ENCODE measurements at places on chromosomes 4 and X. TPM values are rescaled to one million over a fixed set of nuclear protein-coding genes. Genes with fewer than 3 reads are reported as not detected.

DNA sequence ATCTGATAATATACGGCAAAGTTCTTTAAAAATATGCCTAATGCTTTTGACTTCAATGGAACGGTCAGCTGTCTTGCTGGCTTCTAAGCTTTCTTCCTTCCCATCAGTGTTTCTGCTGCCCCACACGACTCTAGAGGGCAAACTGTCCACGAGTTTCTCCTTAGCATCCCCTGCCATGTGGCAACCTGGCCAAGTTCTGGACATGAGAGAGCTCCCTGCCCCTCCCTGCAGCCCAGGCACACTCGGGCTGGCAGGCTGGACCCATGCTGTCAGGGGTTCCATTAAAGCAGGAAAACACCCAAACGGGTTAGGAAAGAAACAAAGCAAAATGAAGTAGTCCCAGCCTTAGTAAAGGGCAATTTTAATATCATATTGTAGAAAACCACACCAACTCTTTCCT is 38.8 kb downstream of the KDR start:
- DNase-seq, result no peak

- no peak for DNase-seq
Observed at GRCh38 chr4:137738375-137738990, 206.2 kb upstream of the PCDH18 start.

DNA sequence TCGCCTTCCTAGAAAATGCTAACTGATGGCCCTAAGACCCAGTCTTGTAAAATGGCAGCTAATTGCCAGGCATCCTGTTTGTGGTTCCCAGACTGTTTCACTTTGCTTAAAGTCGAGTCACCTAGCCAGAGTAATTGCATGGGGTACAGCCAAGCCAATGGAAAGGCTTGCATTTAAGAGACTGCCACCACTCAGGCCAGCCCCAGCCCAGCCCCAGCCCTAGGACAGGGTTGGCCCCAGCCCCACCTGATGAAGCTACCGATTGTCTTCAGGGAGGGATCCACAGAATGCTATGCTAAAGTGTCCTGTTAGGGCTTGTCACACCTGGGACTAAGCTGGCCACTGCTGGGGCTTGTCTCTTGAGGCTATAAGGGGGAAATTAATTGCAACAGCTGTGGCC is 194.6 kb upstream of the KLF3 start:
- DNase-seq, result no peak

F9 gene
- total RNA-seq, result not detected

TMEM129 gene
- total RNA-seq, result 28.6 TPM

NWD2 gene
- 0.03 TPM for total RNA-seq

PLXNB3 gene
- total RNA-seq, result 1.5 TPM

MID2 gene
- total RNA-seq, result 6.2 TPM

- DNase-seq, result peak; percentile 51
Observed at GRCh38 chr4:88018466-88018865, 11.0 kb downstream of the PKD2 start.

ATP10D gene
- total RNA-seq, result 7.5 TPM

DNA sequence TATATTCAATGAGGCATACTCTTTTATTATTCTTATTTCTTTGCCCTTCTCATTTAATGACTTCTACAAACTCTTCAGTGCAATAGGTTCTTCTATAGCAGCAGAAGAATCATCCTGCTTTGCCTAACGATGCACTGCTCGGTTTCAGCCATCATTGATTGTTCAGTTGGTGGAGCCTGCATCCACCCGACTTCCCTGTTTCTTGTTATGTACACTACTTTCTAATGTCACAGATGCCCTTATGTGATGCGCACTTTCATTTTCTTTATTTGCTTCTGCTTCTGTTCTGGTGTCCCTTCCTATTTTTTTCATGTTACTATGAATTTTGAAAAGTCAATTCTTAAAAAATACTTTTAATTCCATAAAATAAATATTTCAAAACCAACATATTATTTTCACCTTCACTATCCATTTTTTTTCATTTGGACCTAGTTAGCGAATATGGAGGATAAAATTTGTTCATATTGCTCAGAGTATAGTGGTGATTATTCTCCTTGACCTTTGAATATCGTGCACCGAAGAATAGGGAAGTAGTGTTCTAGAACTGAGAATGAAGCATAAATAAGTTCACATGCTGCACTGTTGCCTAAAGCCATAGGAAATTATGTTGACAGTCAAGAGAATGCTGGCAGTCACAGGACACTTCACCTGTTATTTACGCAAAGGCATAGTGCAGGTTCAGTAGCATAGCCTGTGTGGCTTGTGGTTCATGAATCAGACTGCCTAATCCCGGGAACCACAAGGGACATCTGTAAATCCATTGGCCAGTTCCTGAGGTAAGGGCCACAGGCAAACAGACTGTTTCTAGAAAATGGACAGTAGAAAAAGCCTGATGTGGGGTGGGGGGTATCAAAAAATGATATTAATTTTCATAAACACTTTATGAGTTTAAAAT is 21.3 kb upstream of the SFRP2 start:
- no peak for DNase-seq

- no peak for DNase-seq
Observed at GRCh38 chr4:123516576-123516975, 120.0 kb downstream of the SPRY1 start.

DNA sequence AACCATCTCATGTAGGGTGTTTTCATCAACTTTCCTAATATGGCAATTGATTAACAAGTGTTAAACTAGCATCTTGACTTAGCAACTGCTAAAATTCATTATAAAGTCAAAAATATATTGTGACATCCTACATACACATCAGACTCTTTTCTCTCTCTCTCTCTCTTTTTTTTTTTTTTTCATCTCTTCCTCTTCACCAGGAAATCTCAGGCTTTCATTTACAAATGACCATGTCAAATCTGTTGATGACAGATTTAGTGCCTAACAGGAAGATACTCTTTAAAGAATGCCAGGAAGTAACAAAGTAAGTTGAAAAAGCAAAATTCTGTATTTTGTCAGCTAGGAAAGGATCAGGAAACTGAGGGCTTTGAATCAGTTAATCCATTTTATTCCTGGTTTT is 365.5 kb downstream of the PCDH7 start:
- no peak for DNase-seq

GRCh38 chr4:14023896-14024295 is 396.4 kb upstream of the BOD1L1 start:
- no peak for DNase-seq

NUDT10 gene
- total RNA-seq, result 0.13 TPM

DNA sequence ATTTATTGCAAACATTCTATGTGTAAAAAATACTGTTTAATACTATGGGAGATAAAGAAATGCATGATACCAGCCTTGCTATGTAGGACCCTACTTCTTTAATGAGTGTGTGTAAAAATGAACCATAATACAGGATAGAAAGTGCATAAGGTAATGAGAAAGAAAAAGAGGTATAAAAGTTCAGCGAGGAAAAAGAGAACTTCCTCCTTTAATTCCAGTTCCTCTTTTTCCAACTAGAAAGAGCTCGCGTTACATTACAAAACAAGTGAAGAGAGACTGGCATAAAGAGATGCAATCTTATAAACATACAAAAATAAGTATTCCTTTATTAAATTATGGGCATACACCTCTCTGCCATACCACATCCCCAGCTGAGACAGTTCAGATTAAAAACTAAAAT is 77.4 kb downstream of the ANKRD17 start:
- DNase-seq, result no peak

DNA sequence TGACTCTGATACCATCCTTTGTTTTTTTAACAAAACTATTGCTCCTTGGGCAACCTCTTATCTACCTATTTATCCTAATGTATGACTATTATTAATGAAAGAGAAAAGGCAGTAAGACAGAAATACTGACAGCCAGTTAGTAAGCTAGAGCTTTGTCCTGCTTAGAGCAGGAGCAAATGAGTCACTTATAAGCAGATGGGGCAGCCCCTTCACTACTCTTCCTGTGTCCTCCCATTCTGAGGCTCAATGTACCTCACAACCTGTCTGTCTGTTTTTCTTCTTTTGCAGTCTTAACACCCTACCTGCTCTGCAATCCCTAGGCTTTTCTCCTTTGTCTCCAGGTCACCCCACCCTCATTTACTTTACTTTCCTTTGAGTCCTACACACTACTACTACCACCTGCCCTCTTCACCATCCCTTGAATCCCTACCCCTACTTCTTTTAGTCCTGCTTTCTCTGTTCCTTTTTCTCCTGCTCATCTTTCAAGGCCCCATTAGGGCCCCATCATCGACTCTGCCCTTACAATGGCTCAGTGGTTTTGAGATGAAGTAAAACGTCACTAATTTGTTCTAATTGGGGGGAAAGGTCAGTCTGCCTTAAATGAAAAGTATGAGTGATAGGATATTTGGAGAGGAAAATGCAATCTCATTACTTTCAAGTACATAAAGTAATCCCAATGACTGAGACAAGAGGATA is 294.3 kb downstream of the GUCY2F start:
- no peak for DNase-seq

GRCh38 chr4:139753686-139754085 is 88.1 kb downstream of the MGST2 start:
- no peak for DNase-seq

DNA sequence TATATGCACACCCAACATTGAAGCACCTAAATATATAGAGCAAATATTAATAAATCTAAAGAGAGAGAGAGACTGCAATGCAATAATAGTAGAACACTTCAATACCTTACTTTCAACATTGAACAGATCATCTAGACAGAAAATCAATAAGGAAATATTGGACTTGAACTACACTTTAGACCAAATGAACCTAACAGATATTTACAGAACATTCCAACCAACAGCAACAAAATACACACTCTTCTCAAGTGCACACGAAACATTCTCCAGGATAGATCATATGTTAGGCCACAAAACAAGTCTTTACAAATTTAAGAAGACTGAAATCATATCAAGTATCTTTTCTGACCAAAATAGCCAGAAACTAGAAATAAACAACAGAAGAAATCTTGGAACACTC is 66.6 kb downstream of the CD99L2 start:
- DNase-seq, result no peak

DNA sequence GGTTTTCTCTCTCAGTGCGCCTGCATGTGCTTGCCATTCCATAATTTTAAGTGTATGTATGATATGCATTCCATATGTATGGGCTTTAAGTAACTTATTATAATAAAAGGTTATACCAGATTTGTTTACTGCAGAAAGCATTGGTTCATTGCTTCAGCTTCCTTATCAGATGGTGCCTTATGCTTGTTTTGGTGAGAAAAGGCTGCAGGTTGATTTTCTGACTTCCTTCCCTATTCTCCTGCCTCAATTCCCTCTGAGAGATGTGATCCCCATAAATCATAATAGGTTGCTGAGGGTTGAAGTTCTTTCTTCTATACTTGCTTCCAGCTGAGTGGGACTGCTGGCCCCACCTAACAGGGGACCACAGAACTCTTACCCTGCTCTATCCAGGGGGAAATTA is 10.3 kb upstream of the CEP135 start:
- no peak for DNase-seq

CACNA1F gene
- 0.11 TPM for total RNA-seq

DNA sequence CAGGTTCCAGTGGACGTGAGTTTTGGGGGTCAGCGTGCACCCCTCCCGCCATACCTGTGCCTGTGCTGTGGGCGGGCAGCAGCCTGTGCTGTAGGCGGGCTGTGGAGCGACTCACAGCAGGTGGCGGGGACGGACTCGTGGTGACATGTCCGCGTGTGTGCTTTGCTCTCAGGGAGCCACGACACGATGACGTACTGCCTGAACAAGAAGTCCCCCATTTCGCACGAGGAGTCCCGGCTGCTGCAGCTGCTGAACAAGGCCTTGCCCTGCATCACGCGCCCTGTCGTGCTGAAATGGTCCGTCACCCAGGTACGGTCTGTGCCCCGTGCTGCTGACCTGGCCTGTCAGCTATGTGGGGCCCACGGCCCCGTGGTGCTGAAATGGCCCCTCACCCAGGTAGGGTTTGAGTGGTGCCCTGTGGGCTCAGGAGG is 7.4 kb downstream of the PLCXD1 start:
- peak; percentile 37 for DNase-seq

DNA sequence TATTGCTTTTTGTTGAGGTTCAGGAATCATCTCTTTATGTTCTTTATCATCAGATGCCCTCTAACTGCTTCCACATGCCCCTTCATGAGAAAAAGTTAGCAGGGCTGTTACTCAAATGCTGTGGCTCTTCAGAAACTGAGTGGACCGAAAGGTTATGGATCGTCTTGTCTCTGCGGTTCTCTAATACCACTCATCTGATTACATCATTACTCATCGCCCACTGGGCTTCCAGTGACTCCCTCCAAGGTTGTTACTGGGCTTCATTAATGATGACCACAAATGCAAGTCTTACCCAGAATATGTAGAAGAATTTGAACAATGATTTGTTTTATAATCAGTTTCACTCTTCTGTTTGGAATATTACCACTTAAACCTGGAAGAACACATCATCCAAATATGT is 67.7 kb downstream of the RWDD4 start:
- DNase-seq, result no peak

- no peak for DNase-seq
Observed at GRCh38 chr4:57214654-57215411, 104.6 kb upstream of the IGFBP7 start.

Data from Right ventricle myocardium superior (tissue), 1 donor.